ENCODE measurements at places on chromosomes 1 and 21.

DNA sequence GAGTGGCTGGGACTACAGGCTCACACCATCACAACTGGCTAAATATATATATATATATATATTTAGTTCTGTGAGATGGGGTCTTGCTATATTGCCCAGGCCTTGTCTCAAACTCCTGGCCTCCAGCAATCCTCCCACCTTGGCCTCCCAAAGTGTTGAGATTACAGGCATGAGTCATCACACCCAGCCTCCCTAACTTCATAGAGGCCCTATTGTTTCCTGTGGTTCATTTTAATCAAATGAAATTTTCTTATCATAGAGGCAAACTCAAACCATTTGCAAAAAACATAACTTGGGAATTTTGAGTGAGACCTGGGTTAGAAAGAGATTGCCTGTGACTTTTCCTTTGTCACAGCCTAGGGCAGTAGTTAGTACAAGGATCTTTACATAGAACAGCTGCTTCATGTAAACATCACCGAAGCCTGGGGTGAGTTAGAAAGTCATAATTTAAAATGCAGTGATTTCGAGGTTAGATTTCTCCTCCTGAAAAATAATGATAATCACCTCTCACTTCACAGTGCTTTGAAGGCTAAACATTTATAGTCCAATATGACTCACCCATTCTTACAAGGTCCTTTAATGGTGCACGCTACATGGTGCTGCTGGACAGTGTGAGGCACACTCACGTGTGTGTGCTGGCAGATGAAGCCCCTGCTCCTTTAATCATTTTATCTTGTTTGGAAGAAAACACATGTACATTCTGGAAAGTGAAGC lies 188.9 kb downstream of the RHOU start:
- DNase-seq: no peak

- DNase-seq: peak; percentile 20
Measured at GRCh38 chr1:155598842-155599331, 11.1 kb upstream of the MSTO1 start.

GRCh38 chr1:25548601-25549000 lies 5.2 kb downstream of the LDLRAP1 start:
- no peak for DNase-seq

- peak; percentile 17 for DNase-seq
Measured at GRCh38 chr1:75129983-75130789, 4.0 kb upstream of the LHX8 start.

DNA sequence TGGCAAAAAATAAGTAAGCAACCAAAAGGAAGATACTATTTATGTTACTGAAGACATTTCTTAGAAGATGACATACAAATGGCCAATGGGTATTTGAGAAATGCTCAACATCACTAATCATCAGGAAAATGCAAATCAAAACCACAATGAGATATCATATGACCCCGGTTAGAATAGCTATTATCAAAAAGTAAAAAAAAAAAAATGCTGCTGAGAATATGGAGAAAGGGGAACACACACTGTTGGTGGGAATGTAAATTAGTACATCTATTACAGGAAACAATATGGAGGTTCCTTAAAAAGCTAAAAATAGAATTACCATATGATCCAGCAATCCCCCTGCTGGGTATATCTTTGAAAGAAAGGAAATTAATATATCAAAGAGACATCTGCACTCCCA lies 34.3 kb upstream of the CREG1 start:
- DNase-seq: no peak

GRCh38 chr1:111442457-111442856 lies 6.6 kb downstream of the WDR77 start:
- no peak for DNase-seq

GRCh38 chr21:46219591-46220239 lies 8.9 kb downstream of the LSS start:
- DNase-seq: no peak

DNA sequence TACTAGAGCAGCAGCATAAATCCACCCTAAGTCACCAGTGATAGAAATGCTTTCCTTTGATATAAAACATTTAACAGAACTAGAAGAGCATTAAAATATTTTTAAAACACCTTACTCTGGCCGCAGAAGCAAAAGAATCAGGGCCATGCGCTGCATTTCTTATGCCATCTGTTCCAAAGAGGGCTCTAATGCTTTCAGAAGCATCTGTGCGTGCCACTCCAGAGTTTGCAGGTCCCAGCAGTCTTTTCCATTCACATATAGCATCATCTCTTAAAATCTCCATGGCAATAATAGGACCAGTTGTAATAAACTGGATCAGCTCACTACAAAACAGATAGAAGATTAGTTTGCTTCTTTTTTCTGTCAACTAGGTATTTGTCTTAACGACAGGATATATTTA lies 69.2 kb downstream of the NME7 start:
- no peak for DNase-seq

DNA sequence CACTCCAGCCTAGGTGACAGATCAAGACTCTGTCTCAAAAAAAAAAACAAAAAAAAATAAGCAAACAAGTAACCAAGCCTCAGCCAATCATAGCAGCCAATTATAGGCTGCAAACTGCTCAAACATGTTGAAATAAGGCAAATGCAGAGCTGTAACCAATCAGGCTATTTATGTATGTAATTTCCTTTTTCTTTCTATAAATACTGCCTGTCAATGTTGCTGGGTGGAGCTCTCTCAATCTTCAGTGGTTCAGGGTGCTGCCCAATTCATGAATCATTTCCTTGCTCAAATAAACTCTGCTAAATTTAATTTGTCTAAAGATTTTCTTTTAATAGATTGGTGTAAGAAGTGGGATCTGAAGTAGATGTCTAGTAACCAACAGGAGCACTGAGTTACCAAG lies 11.6 kb upstream of the CD1D start:
- no peak for DNase-seq

GRCh38 chr1:53627666-53628065 lies 111.3 kb downstream of the GLIS1 start:
- DNase-seq: no peak

DNA sequence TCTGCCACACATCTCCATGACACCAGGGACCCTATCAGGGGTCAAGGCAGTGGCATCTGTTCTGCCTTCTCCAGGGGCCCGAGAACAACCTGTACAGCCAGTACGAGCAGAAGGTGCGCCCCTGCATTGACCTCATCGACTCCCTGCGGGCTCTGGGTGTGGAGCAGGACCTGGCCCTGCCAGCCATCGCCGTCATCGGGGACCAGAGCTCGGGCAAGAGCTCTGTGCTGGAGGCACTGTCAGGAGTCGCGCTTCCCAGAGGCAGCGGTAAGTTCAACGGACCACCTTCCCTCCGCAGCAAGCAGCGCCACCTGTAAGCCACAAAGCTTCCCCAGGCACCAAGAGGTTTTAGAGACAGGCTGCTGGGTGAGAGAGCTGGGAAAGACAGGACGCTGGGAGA lies 15.9 kb downstream of the MX2 start:
- no peak for DNase-seq

- peak; percentile 76 for DNase-seq
Measured at GRCh38 chr1:2555634-2556276, 416 bp upstream of the TNFRSF14 start.

- no peak for DNase-seq
Measured at GRCh38 chr1:47841356-47841755, 155.8 kb downstream of the TRABD2B start.
